Amygdala (tissue), 56 donors: ENCODE measurements at places on chromosomes 11 and 22.

DNA sequence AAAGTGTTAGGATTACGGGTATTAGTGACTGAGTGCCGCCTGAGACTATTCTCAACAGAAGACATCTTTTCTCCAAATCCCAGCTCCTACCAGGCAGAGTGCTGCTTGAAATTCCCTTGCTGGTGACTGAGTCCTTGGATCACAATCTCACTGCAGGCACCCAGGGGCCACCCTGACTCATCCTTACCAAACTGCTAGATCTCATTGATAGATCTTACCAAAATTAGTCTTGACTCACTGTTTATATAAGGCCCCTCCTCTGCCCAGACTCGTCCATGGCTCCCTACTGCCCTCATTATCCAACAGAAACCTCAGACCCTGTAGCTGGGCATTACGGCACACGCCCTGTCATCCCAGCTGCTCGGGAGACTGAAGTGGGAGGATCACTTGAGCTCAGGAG lies 14.7 kb downstream of the TBC1D10A start:
- no peak for DNase-seq

DNA sequence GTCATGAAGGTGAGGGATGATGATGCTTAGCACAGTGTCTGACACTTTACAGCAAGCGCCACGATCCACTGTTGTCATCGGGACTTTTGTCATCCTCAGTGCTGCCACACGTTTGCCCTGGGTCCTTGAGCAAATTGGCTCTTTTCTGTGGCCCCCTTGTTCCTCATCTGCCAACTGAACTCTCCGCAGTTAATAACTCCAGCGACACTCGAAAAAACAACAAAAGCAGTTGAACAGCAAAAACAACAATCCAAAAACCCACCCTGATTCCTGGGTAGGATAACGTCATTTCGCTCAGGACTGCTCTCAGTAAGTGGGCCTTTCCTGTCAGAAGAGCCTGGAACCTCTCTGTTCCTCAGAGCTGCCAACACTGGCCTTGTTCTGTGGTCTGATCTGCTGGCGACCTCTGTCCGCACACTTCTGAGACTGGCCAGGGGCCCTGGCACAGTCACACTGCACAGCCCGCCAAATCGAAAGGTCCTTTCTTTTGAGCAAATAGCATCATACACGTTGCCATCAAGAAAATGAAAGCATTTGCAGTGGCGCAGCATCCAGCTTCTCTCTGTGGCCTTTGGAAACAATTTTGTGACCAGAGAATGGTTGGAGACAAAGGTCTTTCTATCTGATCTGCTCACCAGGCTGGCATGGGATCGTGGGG lies 79.9 kb upstream of the SYT13 start:
- DNase-seq = no peak

DNA sequence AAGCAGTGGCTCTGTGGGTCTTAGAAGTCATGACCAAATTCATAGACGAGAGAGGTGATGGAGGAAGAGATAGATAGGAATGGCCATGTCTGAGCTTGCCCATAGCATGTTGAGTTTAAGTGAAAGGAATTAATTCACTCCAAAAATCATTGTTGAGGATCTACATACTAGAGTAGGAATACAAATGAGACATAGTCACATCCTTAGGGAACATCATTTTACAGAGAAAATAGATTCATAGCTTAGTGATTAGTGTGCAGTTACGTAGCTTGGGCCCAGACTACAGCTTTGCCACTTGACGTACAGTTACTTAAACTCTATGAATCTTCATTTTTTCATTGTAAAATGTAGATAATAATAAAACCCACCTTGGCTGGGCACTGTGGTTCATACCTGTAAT lies 21.4 kb upstream of the BMAL1 start:
- no peak for DNase-seq

DNA sequence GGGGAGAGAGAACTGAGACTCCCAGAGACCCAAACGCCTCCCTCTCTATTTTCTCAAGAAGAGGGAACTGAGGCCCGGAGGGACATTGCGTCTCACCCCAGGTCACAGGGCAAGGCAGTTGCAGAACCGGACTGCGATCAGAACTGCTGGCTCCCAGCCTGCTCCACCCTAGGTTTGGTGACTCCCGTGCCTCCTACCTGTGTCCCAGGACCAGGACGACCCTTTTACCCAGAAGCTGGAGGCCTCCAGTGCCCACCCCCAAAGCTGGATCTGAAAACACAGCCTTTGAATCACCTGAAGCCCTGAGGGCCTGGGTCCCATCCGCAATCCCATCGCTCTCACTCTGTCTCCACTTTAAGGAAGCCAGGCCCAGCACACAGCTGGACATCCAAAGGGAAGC lies 1.4 kb downstream of the GSTT4 start:
- DNase-seq = no peak

GRCh38 chr11:43874738-43875137 lies 5.9 kb upstream of the ALKBH3 start:
- DNase-seq = no peak

DNA sequence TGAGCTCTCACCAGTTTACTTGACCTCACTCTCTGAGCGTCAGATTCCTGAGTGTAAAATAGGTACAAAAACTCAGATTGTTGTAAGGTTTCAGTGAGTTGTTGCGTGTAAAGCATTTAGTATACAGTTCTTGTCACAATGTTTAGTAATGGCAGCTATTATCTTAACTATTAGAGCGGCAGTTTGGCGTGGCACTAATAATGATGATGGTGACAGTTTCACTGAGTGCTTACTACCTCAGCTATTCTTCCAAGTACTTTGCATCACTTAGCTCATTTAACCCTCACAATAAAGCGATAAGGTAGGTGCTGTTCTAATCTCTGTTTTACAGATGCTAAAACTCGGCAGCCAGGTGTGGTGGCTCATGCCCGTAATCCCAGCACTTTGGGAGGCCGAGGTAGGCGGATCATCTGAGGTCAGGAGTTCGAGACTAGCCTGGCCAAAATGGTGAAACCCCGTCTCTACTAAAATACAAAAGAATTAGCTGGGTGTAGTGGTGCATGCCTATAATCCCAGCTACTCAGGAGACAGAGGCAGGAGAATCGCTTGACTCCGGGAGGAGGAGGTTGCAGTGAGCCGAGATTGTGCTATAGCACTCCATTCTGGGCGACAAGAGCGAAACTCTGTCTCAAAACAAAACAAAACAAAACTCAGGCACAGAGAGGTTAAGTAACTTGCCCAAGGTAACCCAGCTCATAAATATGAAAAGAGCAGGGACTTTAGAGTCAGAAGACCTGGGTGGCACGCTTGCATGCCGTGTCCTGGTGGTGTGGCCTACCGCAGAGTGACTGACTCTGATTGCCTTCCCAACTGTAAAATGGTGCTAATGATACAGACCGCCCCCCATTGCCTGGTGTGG lies 76.2 kb downstream of the PTPRJ start:
- DNase-seq = no peak

- DNase-seq = no peak
Measured at GRCh38 chr22:43008509-43008908, 6.4 kb downstream of the PACSIN2 start.

DNA sequence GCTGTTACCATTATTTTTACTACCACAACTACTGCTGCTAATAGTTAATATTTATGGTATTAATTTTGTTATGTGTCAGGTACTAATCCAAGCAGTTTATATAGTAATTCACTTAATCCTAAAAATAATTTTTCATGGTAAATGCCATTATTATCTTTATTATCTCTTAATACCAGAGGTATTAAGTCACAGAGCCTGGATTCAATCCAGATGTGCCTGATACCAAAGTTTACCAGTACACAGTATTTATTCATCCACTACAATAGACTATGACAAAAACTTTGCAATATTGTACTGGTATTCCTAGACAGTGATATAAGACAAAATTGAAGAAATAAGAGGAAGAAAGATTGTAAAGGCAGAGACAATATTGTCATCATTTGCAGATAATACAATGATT lies 24.5 kb downstream of the MAP6 start:
- no peak for DNase-seq

DNA sequence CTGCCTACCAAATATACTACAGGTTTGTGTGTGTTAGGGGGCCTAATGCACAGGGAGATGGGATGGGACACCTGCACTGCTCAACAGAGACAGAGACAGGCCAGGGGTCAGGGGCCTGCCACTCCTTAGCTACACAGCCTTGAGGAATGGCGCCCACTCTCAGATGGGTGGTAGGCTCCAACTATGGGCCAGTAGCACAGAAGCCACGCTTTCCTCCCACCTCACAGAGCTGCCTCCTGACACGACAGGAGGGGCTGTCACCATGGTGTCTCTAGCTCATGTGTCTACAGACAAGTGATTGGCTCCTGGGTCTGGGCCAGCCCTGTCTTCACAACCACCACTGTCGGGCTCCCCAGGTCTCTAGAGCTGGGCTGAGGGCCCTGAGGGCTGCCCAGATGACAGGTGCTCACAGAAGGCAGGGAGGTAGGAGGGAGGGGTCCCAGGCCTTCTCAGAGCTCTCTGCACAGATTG lies 81.8 kb downstream of the DGCR2 start:
- no peak for DNase-seq

GRCh38 chr22:36017651-36018091 lies 11.0 kb downstream of the RBFOX2 start:
- no peak for DNase-seq

- DNase-seq = no peak
Measured at GRCh38 chr11:104522650-104523049, 358.7 kb upstream of the PDGFD start.

DNA sequence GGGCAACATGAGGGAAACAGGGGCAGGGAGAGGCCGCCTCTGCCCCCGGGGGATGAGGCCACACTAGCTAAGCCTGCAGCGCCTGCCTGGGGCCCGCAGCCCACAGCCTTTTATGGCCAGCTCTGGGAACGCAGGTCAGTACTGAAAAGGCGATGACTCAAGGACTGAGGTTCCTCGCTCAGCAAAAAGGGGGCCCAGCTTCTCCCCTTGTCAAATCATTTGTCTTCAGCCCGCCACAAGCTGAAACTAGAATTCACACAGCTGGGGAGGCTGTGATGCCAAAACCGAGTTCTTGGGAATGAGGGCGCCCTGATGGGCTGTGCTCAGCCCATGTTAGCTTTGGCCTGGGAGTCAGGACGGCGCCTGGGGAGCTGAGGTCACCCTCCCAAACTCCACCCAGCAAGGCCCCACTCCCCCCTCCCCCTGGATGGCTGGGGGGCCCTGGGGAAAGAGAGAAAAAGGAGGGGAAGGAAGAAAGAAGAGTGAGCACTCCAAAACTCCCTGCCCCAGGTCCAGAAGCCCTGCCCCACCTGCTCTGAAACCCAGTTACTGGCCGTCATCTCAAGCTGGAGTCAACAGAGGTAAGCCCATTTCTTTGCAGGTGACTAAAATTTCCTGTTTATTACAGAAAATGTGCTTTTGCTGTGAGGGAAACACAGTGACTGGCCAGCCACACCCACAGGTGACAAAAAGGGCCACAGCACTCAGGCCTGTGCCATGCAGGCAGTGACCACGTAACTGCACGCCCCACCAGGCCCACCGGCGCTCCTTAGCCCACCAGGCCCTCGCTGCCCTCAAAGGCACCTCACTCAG lies 13.7 kb downstream of the EHD1 start:
- DNase-seq = no peak

DNA sequence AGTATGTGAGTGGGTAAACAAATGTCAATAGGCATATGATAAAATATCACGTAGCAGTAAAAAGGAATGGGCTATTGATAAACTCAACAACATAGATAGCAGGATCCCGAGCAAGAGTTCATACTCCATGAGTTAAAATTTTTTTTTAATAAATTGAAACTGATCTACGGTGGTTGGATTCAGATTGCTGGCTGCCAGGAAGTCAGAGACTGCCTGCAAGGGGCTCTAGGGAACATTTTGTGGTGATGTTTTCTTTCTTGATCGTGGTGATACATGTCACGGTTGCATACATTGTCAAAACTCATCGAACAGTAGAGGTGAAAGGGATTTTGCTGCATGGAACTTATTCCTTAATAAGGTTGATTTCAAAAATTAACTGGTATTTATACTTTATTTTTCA lies 62.6 kb upstream of the WNT7B start:
- no peak for DNase-seq

GRCh38 chr22:37060801-37061610 lies 9.5 kb downstream of the KCTD17 start:
- DNase-seq = no peak

- DNase-seq = no peak
Measured at GRCh38 chr11:95732930-95733602, 56.5 kb downstream of the FAM76B start.

GRCh38 chr11:91778758-91779157 lies 445.9 kb upstream of the FAT3 start:
- DNase-seq = no peak

GRCh38 chr11:122812638-122813037 lies 25.7 kb upstream of the CRTAM start:
- no peak for DNase-seq

DNA sequence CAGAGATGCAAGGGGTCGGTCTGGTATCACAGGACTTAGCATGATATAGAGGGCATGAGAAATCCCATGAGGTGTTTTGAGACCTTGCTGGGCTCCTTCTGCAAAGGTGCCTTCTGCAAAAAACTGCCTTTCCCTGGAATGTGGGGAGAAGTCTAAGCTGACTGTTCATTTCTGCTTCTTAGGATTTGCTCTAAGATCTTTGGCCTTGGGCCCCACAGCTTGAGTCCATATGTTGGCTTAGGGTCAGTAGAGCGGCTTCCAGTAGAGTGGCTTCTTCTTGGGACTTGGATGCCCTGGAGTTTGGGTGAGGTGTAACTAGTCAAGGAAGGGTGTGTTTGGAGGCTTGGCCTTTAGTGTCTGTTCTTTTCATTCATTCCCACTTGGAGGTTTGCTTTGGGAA lies 37.0 kb downstream of the AMPD3 start:
- no peak for DNase-seq

DNA sequence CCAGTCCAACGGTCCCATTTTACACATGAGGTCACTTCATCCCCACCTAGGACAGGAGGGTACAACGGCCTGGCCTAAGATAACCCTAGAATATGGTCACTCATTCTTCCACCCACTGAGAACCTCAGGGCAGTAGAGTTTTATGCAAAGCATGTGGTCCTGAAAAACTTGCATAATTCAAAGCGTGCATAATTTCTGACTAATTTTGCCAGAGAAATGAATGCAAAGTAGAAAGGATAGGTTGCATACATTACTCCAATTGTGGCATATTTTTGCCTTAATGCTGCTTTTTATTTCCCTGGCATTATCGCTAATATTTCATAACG lies 32.5 kb upstream of the SLC35C1 start:
- DNase-seq = no peak

GRCh38 chr11:17684550-17684949 lies 34.8 kb upstream of the MYOD1 start:
- no peak for DNase-seq

DNA sequence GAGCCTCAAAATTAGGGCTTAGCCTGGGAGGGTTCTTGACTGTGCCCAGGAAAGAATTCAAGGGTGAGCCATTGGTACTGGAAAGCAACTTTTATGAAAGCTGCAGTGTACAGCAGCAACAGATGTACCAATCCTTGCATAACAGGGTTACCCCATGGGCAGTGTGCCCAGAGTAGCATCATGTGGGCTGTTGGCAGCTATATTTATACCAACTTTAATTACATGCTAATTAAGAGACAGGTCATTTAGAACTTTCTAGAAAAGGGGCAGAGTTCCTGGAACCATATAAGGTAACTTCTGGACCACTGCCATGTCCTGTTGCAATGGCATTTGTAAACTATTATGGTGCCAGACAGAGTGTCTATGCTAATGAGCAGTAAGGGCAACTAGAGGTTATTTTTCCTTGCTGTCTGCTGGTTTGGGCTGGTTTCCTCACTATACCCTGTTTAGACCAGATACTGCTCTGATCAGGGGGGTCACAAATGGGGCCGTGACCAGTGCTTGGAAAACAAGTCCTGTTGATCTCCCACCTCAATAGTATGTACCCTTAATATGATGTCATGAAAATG lies 1120.5 kb upstream of the RAG2 start:
- DNase-seq = no peak
